Stromal cell of bone marrow (primary cell): ENCODE measurements at places on chromosomes 11 and 22.
A peak's percentile ranks its signal among the peaks of the same experiment; 100 is the strongest.

- DNase-seq = no peak
Observed at GRCh38 chr11:17588721-17589120, 41.7 kb downstream of the OTOG start.

- DNase-seq = no peak
Observed at GRCh38 chr11:75434886-75435570, 2.0 kb upstream of the KLHL35 start.

GRCh38 chr11:35141571-35141971 is 2.6 kb downstream of the CD44 start:
- no peak for DNase-seq

GRCh38 chr11:101949680-101950220 is 33.4 kb upstream of the ANGPTL5 start:
- DNase-seq = no peak

GRCh38 chr11:8013833-8014232 is 26.7 kb downstream of the EIF3F start:
- no peak for DNase-seq

- DNase-seq = no peak
Observed at GRCh38 chr11:73958521-73959141, 7.8 kb downstream of the DNAJB13 start.

DNA sequence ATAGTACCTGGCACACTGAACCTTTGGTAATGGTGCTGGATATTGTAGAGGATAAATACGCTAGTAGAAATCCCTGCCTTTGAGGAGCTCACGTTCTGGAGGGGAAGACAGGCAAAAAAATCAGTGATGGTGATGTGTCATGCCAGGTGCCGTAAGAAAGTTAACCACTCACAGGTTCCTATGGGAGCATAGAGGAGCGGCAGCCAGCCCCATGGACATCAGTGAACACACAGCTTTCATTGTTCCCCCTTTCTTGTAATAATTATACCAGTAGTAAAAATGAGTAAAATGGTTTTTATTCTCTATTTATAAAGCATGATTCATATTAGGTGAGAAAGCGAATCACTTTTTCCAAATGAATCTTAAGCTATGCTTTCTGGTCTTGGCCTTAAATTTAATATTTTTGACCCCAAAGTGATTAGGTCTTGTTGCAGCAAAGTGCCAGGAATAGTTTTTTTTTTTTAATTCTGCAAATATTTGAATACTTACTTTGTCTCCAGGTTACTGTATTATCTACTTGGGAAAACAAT is 57.9 kb downstream of the UVRAG start:
- DNase-seq = no peak

- no peak for DNase-seq
Observed at GRCh38 chr11:102683277-102683676, 22.3 kb downstream of the MMP27 start.

DNA sequence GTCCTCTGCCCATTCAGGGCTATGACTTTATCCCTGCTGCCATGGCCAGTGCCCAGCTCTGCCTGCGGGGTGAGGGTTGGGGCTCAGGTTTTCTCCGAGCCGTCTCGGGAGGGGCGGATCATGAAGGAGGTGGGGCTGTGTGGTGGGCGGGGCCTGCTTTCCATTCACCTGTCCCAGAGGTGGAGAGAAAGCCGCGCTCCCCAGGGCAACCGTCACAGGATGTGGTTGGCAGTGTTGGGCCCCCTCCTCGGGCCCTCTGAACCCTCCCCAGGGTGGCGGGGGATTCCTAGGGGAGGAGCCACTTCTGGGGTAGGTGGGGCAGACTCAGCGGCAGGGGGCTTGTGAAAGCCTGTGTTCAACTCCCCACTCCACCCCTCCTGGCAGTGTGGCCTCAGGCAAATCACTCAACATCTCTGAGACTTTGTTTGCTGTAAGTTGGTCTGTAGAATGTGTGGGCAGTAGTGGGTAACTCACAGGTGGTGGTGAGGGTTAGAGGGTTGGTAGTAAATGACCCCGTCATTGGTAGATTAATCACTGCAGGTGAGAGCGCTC is 50.3 kb downstream of the CD6 start:
- no peak for DNase-seq

DNA sequence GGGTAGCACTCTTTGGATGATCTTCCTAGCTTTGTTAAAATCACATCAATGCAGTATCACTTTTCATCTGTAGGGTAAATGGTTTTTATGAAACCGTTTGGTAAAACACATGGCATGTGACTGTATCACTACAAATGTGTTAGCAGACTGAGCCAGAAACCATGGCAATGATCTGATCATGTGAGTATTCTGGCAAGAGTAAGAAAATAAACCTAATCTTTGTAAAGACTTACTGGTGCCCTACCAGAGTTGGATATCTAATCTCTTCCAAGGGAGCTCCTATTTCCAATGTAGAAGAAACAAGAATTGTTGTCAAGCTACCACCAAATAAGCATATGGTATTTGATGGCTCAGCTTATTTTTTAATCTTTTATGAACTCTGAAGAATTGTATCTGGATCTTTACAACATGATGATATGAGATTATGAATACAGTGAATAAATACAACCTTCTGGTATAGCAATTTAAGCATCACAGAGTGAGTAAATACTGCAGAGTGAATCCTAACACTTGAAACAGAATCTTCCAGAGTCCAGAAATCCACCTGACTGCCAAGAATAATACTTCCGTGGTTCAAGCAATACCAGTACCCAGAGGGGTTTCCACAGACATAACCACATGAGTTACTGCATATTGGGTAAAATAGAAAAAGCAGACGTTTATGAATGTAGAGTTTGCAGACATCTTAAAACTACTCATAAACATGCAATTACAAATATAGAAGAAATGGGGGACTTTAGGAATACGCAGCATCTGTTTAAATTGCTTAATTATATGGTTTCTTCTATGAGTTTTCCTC is 238.8 kb downstream of the TTC28 start:
- peak; percentile 78 for DNase-seq

- DNase-seq = no peak
Observed at GRCh38 chr22:39241794-39242594, 2.8 kb downstream of the PDGFB start.

GRCh38 chr11:131428853-131429252 is 58.4 kb downstream of the NTM start:
- DNase-seq = no peak

GRCh38 chr11:111225881-111226280 is 19.6 kb upstream of the POU2AF2 start:
- no peak for DNase-seq

- DNase-seq = no peak
Observed at GRCh38 chr22:34067031-34067430, 146.8 kb upstream of the LARGE1 start.

GRCh38 chr22:31120230-31120629 is 2.5 kb upstream of the INPP5J start:
- no peak for DNase-seq

DNA sequence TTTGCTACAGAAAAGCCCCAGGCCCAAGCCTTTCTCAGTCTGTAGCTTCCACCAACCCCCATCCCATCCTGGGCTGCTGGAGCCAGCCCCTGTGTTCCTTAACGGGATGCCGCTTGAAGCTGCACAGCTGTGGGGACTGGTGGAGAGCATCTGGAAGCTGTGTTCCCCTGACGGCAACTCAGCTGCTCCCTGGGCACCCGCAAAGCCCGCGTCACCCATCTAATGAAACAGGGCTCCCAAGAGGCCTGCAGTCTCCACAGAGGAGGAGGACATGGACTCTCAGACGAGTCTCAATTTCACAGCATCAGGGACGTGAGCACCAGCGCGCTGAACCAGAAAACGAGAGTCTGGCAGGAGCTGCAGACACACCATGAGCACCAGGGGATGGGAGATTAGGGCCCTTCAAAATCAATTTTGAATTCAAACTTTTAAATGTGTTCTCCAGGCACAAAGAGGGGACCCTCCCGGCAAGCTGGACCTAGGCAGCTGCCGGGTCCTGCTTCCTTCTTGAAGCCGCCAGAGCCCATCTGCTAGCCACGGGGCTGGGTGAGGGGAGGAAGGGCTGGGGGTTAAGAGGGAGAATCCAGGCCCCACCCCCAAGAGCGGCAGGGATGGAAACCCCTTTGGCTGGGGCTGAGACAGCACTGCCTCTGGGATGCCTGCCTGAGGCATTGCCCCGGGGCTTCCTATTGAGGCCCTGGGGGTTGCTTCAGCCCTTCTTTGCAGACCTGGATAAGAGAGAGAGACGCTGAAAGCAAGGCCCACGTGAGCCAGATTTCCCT is 21.0 kb downstream of the LMO1 start:
- DNase-seq = no peak

DNA sequence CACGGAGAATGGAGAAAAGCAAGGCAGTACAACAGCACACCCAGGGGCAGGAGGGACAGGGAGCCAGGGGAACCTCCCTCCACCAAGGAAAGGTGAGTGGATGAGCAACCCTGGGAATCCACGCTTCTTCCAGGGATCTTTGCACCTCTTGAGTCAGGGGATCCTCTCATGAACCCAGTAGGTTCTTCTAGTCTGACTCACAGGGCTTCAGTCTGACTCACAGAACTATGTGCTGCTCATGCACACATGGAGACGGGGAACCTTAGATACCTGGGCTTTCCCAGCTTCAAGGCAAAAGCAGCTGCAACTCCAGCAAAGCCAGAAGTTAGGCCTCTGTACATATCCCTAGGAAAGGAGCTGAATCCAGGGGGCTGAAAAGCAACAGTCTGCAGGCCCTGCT is 1021.4 kb upstream of the TENM4 start:
- no peak for DNase-seq

- DNase-seq = no peak
Observed at GRCh38 chr11:110856996-110857812, 145.0 kb upstream of the ARHGAP20 start.

GRCh38 chr11:16299390-16299789 is 57.0 kb downstream of the SOX6 start:
- no peak for DNase-seq

DNA sequence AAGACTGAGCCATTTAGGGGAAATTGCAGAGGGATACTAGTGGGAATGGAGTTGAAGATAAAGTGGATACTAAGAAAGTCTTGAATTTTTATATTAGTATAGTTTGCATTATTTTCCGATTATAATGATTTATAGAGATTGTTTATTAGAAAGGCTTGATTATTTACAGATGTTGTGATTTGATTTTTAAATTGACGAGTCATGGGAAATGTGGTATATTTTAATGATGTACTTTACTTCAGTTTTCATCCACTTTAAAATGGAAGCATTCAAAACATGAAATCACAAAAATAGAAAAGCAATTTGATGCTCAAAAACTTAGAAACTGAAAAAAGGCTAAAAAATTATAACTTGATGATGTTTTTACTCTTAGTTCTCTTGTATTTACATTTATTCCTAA is 21.2 kb downstream of the USP47 start:
- no peak for DNase-seq

DNA sequence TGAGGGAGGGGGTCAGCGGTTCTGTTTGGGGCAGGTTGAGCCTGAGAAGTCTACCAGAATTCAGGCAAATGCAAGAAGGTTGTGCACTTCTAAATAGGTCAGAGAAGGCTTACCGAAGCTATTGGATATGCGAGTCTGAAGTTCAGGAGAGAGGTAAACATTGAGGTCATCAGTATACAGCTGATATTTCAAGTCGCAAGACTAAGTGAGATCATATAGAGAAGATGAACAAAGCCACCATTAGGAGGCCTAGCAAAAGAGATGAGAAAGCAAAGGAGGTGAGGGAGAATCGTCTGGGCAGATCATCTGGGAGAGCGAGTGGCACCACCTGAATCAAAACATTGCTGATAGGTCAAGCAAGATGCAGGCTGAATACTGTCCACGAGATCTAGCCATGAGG is 430.6 kb downstream of the BUD13 start:
- DNase-seq = no peak

GRCh38 chr22:27718186-27719035 is 83.1 kb downstream of the MN1 start:
- DNase-seq = peak; percentile 90

- DNase-seq = no peak
Observed at GRCh38 chr11:17036666-17037658, 22.7 kb upstream of the PLEKHA7 start.

GRCh38 chr11:124865181-124865901 is at the start of gene ROBO3:
Gene ROBO3, plus strand, starts transcription at chr11:124865432. Its CDS starts 146 bp downstream, at chr11:124865578.
- no peak for DNase-seq

DNA sequence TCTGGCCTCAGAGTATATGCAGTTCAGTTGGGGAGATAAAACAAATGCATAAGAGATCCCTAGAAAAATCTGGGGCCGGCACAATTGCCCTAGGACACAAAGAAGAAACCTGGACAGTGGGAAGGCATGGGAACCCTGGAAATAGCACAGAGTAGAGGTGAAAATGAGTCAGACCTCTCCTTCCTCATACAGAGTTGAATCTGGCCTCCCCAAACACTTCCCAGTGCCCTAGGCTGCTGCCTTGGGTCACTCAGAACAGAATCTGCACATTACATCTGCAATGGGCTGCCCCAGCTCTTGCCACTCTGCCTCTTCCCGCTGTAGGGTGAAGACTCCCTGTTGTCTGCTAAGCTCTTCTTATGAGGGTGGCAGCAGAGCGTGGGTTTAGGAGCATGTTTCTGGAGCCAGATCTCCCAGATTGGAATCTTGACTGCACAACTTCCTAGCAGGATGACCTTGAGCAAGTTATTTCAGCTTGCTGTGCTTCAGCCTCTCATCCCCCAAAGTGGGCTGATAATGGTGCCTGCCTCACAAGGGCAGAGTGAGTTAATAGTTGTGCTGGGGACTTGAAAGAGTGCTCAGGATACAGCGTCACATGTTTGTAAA is 47.1 kb upstream of the NECTIN1 start:
- DNase-seq = no peak

GRCh38 chr11:116415095-116415494 is 357.7 kb downstream of the BUD13 start:
- DNase-seq = no peak

DNA sequence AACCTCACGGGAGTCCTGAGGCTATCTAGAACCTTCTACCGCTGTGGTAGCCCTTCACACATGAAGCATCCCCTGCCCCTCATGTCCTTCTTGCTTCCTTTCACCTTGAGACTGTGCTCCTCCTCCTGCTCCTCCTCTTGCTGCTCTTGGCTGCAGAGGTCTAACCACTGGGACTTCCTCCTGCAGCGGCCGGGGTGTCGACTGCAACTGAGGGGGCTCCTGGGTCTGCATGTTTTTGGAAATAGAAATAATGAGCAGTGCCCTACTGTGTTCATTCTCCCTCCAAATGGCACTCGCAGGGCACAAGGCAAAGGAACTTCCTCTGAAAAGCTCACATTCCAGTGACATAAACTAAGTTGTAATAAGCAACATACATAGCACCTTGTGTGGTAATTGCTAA is 14.8 kb downstream of the PIWIL3 start:
- DNase-seq = no peak

- DNase-seq = peak; percentile 19
Observed at GRCh38 chr22:45781459-45781858, 109.8 kb downstream of the ATXN10 start.

DNA sequence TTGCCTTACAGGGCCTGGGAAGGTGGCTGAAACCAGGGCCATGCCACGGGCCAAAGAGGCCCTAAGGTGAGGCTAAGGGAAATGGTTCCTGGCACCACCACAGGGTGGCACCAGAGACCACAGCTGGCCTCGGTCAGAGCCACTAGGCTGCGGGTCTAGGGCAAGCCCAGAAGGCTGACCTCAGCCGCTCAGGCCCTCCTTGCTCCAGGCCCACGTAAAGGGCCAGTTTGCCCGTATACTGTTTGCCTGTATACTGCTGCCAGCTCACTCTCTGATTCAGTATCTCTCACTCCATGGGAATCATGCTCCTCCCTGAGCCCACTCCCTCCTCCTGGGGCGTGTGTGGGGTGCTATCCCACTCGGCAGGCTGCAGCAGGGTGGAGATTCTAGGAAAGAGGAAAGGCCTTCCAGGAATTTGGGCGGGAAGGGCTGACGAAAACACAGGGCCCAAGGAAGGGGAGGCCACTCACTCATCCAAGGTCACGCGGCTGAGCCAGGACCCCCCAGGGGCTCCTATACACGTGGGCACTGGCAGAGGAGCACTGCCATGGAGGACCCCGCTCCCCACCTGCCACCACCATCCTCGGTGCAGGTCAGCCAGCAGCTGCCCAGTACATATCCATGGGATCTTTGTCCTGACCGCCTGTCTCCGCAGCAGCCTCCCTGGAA is 62.4 kb downstream of the NECTIN1 start:
- DNase-seq = no peak
